Cerebellar nuclear complex (tissue), 1 donor: ENCODE measurements at places on chromosomes 13 and 19.
A peak's percentile ranks its signal among the peaks of the same experiment; 100 is the strongest.

- no peak for DNase-seq
These were observed 24.9 kb downstream of the CPAMD8 start for GRCh38 chr19:17001603-17002183.

DNA sequence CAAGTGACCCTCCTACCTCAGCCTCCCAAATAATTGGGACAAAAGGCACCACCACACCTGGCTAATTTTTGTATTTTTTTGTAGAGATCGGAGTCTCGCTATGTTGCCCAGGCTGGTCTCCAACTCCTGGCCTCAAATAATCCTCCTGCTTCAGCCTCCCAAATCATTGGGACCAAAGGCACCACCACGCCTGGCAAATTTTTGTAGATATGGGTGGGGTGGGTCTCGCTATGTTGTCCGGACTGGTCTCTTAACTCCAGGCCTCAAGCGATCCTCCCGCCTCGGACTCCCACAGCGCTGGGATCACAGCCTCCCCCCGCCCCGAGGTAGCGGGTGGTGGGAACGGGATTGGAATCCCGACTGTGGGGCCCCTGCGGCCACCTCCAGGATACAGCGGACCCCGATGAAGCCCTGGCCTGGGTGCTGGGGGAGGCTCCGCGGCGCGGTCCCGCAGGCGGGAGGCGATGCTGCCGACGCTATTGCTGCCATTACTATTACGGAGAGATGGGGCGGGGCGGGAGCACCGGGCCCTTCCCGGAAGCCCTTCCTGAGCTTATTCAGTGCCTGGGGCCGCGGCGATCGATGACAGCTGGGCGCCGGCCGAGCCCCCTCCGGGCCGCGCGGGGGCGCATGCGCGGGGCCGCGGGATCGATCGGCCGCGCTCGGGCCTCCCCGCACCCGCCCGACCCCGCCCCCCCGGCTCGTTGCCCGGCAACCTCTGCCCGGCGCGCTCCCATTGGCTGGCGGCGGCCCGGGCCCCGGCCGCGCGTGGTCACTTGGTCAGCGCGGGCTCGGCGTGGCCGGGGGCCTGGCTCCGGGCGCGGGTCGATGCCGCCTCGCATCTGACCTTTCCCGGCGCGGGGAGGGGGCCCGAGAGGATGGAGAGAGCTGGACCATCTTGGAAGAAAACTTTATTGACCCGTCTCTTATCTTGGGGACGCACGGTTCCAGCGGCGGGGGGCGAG, 27.9 kb upstream of the ONECUT3 start:
- no peak for DNase-seq

DNA sequence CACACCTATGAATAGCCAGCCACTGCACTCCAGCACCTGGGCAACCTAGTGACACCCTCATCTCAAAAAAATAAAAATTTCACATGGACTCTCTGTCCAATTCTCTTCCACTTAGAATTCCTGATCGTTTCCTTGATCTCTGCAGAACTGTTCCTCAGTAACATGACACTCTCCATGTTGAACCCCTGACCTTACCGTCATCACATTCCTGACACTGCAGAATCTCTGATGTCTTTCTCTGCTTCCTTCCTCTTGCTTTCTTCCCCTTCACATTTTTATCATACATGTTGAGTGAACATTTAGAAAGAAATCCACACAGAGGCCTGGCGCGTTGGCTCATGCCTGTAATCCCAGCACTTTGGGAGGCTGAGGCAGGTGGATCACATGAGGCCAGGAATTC, 15.0 kb downstream of the ZNF114 start:
- DNase-seq, result no peak

GRCh38 chr13:39047560-39047959, 9.3 kb downstream of the NHLRC3 start:
- DNase-seq, result no peak

DNA sequence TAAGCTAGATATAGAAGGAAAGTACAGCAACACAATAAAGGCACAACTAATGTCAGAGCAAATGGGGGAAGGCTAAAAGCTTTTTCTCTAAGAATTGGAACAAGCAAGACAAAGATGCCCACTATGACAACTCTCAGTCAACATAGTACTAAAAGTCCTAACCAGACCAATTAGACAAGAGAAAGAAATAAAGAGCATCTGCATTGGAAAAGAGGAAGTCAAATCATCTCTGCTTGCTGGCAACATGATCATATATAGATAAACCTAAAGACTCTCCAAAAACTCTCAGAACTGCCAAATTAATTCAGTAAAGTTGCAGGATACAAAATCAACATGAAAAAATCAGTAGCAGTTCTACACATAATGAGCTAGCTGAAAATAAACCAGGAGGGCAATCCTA, 542.0 kb downstream of the DIAPH3 start:
- no peak for DNase-seq

GRCh38 chr19:28228854-28229253, 984.1 kb downstream of the UQCRFS1 start:
- DNase-seq, result no peak

GRCh38 chr19:46269101-46269500, 27.7 kb upstream of the HIF3A start:
- DNase-seq, result no peak

DNA sequence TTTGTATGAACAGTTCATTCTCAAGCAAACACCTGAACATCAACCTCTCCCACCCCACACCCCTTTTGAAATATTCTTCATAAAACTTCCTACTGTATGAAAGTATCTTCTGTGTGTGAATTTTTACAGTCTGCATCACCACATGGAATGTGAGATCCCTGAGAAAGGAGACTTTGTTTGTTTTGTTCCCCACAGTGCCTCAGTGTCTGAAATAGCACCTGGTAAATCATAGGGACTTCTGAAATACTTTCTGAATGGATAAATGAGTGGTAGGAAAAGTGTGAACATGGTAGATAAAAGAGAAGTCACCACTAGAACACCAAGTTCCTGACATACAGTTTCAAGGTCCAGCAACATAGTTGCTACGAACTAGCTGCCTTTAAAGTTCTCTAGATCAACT, 1071.2 kb downstream of the EFNB2 start:
- DNase-seq, result no peak

DNA sequence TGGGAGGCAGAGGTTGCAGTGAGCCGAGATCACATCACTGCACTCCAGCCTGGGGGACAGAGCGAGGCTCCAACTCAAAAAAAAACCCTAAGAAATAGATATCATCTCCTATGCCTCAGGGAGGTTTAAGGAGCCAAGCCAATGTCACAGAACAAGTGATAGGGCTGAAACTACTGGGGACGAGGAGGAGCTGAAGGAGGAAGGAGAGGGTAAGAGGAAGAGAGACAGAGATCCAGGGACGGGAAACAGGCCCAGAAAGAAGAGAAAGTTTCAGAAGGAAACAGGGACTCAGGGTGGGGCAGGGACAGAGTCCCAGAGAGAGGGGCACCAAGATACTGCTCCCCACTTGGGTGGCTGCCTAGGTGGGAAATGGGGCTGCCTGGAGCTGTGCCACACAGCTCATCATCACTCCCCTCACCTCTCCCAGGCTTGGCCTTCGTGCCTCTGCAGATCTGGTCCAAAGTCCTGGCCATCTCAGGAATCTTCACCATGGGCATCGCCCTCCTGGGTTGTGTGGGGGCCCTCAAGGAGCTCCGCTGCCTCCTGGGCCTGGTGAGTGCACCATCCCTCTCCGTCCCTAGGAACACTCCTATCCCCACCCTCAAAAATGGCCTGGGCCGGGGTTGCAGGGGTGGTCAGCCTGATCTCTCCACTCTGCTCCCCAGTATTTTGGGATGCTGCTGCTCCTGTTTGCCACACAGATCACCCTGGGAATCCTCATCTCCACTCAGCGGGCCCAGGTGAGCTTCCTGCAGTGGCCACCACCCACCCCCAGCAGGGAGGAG, 1.5 kb downstream of the CD37 start:
- DNase-seq, result no peak

- DNase-seq, result no peak
These were observed 6.7 kb downstream of the PPP1R37 start for GRCh38 chr19:45099467-45100191.

GRCh38 chr13:41008349-41008980, 10.7 kb downstream of the ELF1 start:
- no peak for DNase-seq

GRCh38 chr19:3404324-3405260, 38.2 kb downstream of the NFIC start:
- DNase-seq, result no peak

DNA sequence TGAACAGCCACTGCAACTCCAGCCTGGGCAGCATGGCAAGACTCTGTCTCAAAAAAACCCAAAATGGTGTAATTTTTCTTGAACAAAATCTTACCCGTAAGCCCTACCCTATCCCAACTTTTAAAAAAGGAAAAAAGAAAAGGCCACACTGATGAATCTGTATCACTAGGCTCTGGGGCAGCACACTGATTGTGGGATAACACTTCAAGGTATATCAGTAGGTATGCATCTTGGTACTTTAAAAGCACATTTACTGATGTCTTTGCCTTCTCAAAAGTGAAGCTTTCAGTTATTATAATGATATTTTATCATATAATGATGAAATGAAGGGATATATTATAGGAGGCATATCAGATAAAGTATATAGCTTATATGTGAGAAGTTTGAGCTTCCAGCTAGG, 24.3 kb downstream of the ZNF112 start:
- DNase-seq, result no peak

DNA sequence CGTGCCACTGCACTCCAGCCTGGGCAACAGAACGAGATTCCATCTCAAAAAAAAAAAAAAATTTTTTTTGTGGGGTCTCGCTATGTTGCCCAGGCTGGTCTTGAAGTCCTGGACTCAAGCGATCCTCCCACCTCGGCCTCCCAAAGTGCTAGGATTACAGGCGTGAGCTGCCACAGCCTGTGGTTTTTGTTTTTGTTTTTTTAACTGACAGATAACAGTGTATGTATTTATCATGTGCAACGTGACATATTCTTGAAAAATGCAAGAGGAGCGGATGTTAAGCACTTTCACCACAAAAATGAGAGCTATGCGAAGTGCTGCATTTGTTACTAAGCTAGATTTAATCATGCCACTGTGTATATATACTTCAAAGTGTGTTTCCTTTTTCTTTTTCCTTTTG, 49.0 kb downstream of the ARHGEF18 start:
- no peak for DNase-seq

DNA sequence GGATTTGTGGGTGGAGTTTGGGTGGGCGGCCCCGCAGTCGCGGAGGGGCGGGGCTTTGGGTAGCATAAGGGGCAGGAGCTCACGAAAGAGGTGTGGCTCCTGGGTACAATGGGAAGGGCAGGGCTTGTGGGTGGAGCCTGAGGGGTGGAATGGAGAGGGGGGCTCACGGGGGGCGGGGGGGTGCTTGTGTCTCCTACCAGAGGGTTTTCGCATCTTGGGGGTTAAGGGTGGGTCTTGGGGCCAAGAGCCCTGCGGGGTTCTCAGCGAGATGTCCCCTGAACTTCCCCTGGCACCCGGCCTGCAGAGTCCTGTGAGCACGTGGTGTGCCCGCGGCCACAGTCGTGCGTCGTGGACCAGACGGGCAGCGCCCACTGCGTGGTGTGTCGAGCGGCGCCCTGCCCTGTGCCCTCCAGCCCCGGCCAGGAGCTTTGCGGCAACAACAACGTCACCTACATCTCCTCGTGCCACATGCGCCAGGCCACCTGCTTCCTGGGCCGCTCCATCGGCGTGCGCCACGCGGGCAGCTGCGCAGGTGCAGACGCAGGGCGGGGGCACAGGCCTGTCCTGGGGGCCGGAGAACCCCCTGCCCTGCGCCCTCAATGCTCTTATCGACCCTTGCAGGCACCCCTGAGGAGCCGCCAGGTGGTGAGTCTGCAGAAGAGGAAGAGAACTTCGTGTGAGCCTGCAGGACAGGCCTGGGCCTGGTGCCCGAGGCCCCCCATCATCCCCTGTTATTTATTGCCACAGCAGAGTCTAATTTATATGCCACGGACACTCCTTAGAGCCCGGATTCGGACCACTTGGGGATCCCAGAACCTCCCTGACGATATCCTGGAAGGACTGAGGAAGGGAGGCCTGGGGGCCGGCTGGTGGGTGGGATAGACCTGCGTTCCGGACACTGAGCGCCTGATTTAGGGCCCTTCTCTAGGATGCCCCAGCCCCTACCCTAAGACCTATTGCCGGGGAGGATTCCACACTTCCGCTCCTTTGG, 5.1 kb downstream of the FSTL3 start:
- no peak for DNase-seq

DNA sequence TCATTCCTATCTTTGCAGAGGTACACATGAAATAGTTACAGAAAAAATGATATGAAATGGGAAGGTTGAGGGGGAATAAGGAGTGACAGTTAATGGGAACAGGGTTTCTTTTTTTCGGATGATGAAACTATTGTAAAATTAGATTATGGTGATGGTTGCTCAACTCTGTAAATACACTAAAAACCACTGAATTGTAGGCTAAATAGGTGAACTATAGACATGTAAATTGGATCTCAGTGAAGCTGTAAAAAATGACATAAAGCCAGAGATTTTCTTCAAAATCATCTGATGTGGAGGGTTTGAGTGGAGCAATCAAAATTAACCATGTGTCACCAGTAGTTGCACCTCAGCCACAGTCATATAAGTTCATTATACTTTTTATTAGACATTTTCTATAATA, 6.6 kb upstream of the FLT3 start:
- DNase-seq, result no peak

- DNase-seq, result no peak
These were observed 4.9 kb upstream of the POU4F1 start for GRCh38 chr13:78608252-78608687.

DNA sequence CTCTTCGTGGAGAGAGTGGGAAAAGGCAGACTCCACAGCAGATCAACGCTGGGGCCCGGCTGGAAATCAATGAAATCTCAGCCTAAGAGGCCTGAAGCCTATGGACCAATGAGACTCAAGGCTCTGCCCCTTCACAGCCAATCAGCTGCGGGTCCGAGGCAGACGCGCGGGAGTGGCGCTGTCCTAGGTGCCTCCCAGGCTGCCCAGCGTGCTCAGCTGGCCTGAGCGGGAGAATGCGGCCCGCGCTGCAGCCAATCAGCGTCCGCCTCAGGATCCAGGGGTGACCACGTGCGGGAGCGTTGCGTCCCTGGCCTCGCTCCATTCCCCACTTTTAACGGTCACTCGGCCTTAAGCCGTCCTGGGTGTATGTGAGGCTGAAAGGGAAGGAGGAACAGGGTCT, at the start of gene ZBTB32:
Gene ZBTB32, plus strand, starts transcription at position 341 of the 400 bp plus-strand sequence. CDS start 10,069 bp downstream, outside the sequence.
- peak; percentile 5 for DNase-seq

- no peak for DNase-seq
These were observed 26.4 kb upstream of the TPT1 start for GRCh38 chr13:45367358-45367757.

GRCh38 chr13:27663947-27664346, 42.3 kb downstream of the POLR1D start:
- no peak for DNase-seq

DNA sequence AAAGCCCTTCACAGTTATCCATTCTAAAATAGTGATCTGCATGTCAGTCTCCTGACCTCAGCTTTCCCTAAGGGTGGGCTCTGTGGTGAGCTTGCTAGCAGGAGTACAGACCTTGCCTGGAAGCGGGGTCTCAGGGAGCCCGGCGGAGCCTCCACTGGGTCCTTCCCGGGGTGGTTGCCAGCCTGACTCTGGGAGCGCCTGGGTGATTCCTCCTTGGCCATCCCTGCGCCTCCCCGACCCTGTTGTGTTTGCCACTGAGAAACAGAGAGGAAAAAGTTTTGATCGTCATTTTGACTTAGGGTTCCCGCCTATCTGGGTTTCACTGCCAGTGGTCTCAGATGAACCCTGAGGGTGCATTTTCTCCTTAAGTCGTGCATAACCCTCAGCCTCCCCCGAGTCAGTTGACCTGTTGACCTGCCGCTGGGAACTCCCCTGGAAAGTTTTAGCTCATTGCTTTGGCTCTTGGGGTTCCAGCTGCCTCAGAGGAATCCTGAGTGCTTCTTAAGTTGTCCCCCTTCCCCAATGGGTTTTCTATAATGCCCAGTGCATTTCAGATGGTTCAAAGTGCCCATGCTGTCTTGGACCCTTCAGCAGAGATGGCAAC, 117.8 kb downstream of the RAB20 start:
- DNase-seq, result no peak
